ENCODE measurements at places on chromosomes 4 and X.

DNA sequence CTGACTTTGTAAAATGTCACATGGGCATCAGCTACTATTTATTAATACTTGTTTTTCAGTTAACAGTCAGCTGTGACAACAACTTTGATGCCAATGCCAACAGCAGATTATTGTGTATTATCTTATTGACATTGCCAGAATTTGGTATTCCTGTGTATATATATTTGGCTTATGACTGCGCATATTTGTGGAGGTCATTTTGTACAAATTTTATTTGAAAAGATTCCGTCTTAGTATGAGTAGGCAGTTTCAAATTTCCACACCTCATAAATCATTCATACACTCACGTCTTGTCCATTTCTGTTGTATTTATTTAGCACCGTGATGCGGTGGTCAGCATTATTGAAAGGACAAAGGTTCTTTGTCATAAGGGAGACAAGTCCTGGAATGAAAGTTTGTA is 558.2 kb upstream of the NDST4 start:
- no peak for DNase-seq

GRCh38 chr4:3232001-3232400 is 17.0 kb upstream of the MSANTD1 start:
- no peak for DNase-seq

DNA sequence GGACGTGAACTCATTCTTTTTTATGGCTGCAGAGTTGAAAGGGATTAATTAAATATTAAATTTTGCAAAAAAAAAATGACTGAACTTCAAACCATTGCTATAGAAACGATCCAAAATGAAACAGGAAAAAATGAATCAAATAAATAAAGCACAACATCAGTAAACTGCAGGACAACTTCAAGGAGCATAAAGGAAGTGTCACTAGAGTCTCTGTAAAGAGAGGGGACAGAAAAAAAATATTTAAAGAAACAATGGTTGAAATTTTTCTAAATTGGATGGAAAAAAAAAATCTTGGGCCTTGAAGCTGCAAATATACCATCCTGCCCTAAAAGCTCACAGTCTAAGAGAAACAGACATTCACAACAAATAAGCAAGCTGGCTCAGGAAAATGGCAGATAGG is 339.3 kb upstream of the INTU start:
- no peak for DNase-seq

DNA sequence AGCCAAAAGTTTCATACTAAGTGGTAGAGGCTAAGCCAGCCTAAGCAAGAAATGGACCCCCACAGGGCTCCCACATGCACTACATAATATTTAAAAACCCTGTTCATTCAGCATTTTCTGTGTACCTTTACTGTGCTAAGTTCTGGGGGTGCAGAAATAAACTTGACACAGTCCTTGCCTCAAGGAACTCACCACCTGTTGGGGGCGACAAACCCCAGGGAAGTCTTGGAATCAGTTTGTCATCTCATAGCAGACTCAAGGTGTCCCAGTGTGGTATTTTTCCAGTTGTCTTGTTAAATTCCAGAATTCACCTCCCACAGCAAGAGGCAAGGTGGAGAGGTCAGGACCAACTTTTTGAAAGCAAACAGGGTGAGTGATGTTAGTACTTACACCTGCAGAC is 43.1 kb downstream of the ATG4A start:
- no peak for DNase-seq

DNA sequence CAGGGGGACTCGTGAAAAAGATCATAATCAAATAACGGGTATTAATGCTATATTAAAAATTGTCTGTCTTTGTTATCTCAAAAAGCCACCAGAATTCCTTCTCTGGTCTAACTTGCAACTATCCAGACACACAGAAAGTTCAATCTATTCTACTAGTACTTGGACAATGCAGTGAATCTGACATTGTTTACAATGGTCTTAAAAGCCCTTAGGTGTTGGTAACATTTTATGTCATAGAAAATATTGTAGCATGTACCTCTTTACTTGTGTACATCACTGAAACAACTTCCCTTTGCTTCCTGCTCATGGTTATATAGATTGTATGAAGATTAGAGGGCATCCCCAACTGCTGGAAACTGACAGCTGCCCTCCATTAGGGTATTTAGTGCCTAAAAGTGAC is 71.1 kb upstream of the PPP3CA start:
- DNase-seq = no peak

- DNase-seq = no peak
Measured at GRCh38 chrX:45715748-45716147, 515.1 kb upstream of the DIPK2B start.

GRCh38 chr4:152937336-152938236 is 1.5 kb downstream of the FHDC1 start:
- peak; percentile 41 for DNase-seq

- no peak for DNase-seq
Measured at GRCh38 chr4:140260227-140260626, 106.2 kb upstream of the MAML3 start.

DNA sequence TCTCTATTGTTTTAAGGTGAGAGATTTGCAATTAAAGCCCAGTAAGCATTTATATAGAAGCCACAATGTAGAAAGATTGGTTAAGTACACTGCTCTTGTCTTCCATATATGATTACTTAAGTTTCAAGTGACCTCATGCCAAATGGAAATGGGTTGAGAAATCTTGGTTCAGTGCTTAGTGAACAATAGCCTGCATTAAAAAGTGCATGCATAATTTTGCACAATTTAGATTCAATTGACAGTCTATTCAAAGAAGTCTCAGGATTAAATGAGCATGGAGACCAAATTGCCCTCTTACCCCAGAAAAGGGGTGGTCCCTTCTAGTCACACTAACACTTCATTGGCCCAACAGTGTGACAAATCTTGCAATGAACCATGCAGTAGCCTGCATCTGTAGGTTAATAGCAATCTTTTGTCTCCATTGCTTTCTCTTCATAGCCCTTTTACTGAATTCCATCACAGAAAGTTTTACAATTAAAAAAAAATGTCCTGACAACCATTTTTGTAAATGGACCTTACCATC is 93.6 kb downstream of the HHIP start:
- no peak for DNase-seq

DNA sequence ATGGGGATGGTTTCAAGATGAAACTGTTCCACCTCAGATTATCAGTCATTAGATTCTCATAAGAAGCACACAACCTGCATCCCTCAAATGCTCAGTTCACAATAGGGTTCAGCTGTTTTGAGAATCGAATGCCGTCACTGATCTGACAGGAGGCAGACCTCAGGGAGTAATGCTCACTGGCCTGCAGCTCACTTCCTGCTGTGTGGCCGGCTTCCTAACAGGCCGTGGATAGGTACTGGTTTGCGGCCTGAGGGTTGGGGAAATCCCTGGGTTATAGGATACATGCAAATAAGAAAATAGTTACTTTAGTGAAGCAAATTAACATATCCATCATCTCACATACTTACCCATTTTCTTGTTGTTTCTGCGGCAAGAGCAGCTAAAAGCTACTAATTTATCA is 160.4 kb downstream of the MAD2L1 start:
- DNase-seq = no peak

- DNase-seq = no peak
Measured at GRCh38 chr4:31043382-31044062, 323.4 kb downstream of the PCDH7 start.

GRCh38 chr4:19735012-19735411 is 516.7 kb upstream of the SLIT2 start:
- DNase-seq = no peak

- DNase-seq = peak; percentile 49
Measured at GRCh38 chrX:132615391-132616131, 126.7 kb upstream of the MBNL3 start.

- DNase-seq = no peak
Measured at GRCh38 chr4:22616516-22616915, 76.2 kb upstream of the GBA3 start.

- no peak for DNase-seq
Measured at GRCh38 chrX:11265352-11265751, 27.9 kb upstream of the AMELX start.

DNA sequence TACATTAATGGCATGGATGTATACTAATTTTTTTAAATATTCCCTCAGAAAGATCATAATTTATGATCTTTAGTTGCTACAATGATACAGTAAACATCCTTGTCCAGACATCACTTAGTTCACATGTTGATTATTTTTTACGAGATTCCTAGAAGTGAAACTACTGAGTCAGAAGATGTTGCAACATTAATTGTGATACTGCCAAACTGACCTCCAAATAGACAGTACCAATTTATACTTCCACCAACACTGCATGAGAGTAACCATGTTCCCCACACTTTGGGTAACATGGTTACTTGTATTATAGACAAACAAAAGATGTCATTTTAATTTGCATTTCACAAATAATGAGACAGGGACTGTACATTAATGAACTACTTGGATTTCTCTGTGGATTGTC is 19.6 kb downstream of the RCHY1 start:
- DNase-seq = no peak

- no peak for DNase-seq
Measured at GRCh38 chr4:47551682-47552081, 66.6 kb downstream of the ATP10D start.

- DNase-seq = no peak
Measured at GRCh38 chr4:7778510-7779431, 160.9 kb downstream of the AFAP1 start.

DNA sequence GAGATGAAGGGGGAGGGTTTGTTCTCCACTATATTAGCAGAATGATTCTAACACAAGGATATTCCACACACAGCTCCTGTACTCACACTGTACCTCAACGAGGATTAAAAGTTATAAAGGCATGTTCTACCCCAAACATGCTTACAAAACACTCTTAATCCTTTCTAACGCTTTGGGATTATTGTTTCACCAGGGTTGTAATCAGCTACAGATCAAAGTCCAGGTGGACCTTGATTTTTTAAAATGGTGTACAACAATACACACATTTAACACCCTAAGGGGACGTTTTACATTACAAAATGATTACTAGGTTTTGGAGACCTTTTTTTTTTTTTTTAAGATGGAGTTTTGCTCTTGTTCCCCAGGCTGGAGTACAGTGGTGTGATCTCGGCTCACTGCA is 50.3 kb upstream of the MAP3K15 start:
- no peak for DNase-seq

- no peak for DNase-seq
Measured at GRCh38 chrX:13990126-13990800, 39.4 kb downstream of the GEMIN8 start.

- no peak for DNase-seq
Measured at GRCh38 chrX:30488092-30488491, 89.5 kb downstream of the TASL start.

Measured in stimulated activated CD4-positive, alpha-beta T cell treated with anti-CD3 and anti-CD28 coated beads, Interleukin-15, amount 100 ng/mL, for 24 hours (primary cell).